GM04503 (cell line): ENCODE measurements at places on chromosomes 1 and 21.

GRCh38 chr1:66758241-66758755 lies 6.0 kb downstream of the DYNLT5 start:
- DNase-seq, result no peak

- DNase-seq, result no peak
Observed at GRCh38 chr1:211332036-211332616, 5.5 kb downstream of the TRAF5 start.

DNA sequence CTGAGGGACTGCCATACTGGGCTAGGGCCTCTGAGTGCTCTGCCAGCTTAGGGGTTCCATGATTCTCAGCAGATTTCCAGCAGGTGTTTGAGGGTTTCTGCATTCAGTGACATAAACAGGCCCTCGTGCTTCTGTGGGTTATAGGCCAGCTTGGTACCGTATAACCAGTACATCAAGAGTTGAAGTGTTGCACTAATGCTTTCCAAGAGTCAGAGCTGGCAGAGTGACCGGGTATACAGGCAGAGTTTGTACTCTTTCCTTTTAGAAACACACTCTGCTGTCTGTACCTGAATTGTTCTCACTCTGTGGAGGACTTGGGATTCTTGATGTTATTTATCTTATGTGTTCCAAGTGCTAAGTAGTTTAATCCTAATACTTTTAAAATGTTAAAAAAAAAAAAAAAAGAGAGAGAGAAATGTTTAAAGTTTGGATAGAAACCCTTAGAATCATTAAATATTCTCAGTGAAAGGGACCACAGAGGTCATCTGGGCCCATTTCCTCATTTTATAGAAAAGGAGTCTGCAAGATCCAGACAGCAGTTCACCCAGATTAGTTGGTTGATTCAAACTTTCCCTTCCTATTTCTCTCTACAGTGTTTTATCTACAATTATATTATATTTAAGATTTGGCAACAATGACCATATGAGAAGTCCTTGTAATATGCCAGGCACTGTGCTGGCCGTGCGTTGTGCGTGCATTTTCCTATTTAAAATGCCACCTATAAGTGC lies 325.8 kb downstream of the KIF26B start:
- DNase-seq, result no peak

DNA sequence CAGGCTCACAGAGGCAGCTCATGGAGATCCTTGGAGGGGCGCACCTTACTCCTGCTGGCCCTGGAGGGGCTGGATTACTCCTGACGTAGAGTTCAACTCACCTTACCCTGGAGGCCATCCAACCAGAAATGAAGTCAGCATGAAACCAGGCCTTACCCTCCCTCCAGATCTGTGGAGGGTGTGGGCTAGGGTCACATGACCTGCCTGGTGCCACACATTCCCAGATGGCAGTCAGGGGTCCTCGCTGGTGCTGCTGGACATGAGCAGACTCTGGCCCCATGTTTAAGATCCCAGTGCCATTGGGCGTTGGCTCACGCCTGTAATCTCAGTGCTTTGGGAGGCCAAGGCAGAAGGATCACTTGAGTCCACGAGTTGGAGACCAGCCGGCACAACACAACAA lies 4.5 kb downstream of the C21orf58 start:
- DNase-seq, result no peak

DNA sequence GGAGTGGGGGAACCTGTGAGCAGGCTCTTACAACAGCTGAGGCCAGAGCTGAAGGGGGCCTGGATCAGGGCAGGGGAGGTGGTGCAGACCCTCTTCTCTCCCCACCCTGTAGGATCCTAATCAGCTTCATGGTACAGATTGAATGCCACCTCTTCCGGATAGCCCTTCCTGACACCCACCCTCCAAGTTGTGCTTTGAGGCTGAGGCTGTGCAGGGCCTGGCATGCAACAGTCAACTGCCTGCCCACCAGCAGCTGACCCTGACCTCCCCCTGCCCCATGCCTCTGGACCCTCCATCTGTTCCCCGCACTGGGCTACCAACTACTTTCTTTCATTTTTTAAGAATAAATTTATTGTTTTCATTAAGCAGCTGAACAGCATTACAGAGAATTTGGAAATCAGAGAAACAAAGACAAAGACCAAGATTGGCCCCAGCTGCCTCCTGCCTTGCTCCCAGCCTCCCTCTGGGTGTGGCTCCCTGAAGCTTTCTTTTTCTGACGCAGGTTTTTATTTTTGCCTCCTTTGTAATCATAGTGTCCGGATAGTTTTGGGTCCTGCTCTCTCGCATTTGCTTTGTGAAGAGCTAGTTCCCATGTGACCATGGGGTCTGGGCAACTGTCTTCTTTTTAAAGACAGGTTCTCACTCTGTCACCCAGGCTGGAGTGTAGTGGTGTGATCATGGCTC lies 12.8 kb downstream of the ZNF362 start:
- DNase-seq, result no peak

- DNase-seq, result no peak
Observed at GRCh38 chr21:40947713-40948112, 100.8 kb upstream of the DSCAM start.

DNA sequence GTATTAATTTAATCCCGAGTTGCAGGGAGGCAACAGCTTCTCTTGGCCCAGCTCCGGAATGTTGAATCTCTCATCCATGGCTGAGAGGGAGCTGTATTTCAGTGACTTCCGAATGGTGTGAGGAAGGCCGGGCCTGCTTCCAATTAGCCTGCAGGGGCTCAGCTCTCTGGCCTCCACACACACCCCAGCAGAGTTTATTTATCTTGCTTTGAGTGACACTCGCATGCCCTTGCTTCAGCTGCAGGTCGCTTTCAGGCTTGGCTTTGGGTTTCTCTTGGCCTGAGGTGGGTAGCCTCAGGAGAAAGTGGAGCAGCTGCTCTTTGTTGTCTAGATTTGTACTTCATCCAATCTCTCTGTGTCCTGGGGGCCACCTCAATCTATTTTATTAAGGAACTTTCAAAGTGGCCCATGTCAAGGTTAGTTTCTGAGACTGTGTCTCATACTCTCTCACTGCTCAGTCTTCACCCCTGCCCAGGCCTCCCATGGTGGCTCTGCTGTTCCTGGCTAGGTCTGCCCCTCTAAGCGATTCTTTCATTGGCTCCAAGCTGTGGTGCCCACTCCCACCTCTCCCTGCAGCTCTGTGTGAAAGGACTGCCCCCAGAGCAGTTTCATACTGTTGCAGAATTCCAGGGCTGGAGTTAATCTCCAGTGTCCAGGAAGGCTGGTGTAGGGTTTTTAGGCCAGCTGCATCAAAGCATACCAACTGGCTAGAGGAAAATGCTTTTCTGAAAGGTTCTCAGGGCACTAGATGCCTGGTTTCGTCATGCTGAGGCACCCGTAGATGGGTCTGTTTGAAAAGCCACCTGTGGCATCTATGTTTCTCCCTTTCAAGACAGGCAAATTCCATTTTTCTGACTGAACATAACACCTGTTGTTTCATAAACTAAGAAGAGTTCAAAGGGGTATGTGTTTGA lies 153.5 kb downstream of the PLXNA2 start:
- DNase-seq, result no peak

DNA sequence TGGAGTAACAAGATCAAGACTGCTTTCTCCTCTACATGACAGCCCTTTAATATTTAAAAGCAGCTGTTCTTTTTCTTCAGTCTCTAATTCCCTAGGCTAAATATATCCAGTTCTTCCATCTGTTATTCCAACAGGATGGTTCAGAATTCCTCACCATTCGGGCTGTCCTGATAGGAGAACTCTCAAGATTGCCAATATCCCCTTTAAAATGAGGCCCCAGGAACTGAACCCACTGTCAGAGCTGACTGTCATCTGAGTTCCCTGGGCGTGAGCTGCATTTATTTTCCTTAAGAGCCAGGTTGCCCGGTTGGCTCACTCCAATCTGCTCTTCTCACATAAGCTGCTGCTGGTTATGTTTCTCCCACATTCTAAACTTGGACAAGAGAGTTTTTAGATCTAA lies 177.6 kb downstream of the MIS18A start:
- no peak for DNase-seq

DNA sequence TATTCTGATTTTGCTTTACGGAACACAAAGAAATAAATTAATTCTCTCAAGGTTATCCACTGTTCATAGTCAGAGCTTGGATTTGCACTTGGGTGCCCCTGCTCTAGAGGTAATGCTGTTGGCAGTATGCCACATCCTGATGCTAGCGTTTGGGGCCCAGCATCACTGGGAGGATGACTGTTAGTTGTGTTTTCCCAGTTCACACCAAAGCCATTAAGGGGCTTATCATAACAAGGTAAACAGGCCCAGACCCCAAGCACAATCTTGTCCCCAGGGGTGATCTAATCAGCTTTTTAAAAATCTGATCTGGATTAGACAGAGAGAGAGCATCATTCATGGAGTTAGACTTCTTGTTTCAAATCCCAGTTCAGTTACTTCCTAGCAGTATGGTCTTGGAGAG lies 60.2 kb upstream of the PBX1 start:
- DNase-seq, result no peak

DNA sequence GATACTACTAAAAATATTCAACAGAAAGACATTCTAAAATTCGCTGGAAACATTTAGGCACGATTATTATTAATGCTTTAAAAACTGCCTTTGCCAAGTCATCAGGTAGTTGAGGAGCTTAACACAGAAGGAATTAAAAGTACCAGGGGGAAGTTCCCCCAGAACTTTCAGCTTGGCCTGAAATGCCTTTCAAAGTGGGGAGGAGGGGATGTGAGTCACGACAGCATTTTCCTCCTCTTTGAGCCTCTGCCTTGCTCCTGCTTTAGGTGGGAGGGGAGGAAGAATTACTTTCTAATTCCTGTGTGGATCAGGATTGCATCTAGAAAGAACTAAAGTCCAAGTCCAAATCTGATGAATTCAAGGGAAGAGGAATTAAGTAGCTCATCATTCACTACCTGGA lies 183.7 kb downstream of the CLIC6 start:
- DNase-seq, result no peak

GRCh38 chr21:17089091-17089491 lies 423.8 kb upstream of the CXADR start:
- no peak for DNase-seq

DNA sequence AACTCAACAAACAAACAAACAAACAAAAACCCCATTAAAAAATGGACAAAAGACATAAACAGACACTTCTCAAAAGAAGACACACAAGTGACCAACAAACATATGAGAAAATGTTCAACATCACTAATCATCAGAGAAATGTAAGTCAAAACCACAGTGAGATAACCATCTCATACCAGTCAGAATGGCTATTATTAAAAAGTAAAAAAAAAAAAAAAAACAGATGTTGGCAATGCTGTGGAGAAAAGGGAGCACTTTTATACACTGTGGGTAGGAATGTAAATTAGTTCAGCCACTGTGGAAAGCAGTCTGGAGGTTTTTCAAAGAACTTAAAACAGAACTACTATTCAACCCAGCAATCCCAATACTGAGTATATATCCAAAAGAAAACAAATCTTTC lies 94.7 kb downstream of the PLPP3 start:
- DNase-seq, result no peak

- DNase-seq, result no peak
Observed at GRCh38 chr1:101451888-101452287, 215.1 kb downstream of the S1PR1 start.

DNA sequence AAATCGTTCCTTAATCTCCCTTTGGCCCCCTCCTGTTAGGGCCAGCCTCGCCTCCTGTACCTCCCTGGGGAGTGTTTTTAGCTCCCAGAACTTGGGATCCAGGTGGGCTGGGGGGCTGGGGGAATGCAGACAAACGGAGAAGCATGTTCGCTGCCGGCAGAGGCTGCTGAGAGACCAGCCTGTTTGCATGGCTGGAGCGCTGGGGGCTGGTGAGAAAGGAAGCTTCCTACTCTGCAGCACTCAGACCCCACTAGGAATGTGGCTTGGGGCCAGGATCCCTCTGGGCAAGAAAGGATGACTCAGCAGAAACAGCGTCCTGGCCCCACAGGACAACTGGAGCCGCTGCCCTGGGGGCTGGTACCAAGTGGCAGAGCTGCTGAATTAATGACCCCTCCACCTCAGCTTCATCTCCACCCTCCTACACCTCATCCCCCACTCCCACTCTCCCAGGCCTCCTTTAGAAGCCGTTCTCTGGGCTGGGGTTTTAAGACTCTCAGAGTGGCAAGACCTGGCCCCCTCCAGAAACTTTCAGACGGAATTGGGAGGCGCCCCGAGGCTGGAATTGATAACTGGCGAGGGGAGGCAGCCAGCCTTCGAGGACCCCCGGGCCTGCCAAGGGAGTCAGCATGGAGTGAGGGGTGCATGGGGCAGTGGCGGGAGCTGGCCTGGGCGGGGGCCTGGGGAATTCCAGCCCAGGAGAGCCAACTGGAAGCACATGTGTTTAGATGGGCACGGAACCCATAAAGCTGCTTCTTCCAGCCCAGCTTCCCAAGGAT lies 28.5 kb upstream of the EPS8L3 start:
- peak; percentile 63 for DNase-seq

- no peak for DNase-seq
Observed at GRCh38 chr1:226654046-226654667, 84.9 kb downstream of the ITPKB start.

- no peak for DNase-seq
Observed at GRCh38 chr1:208156310-208156709, 87.9 kb downstream of the PLXNA2 start.

DNA sequence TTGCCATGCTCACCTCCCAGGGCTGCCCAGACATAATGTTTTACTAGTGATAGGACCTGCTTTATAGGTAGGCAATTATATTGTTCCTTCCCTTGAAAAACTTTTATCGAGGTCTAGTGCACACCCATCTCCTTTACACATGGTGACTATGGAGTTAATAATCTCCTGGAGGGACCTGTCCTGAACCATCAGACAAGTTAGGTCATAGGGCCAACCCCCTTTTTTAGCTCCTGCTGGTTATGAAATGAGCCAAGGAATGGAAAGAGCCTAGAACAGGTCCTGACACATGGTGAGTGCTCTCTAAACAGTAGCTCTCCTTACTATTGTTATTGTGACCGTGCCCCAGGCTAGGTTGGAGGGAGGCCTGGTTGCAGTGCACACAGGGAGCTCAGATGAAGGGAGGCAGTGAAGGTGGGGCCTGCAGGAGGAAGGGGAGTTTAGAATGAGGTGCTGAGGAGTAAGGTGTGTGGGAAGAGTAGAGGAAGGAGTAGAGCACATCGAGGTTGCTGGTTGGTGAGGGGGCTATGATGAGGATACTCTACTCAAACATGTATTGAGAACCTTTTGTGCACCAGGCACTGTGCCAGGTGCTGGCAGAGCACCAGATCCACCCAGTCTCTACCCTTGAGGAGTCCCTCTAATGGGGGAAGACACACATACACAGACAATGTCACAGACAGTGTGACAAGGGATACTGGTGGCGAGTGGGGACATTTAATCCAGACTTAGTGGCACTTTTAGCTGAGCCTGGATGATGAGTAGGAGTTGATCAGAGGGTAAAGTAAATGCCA lies 14.1 kb upstream of the LMNA start:
- DNase-seq, result no peak
